ENCODE measurements at places on chromosomes 6 and 20.
A peak's percentile ranks its signal among the peaks of the same experiment; 100 is the strongest.

GRCh38 chr6:133410638-133411435 is 169.7 kb downstream of the EYA4 start:
- DNase-seq: no peak

- no peak for DNase-seq
These were observed 2.0 kb downstream of the FYN start for GRCh38 chr6:111871207-111871606.

DNA sequence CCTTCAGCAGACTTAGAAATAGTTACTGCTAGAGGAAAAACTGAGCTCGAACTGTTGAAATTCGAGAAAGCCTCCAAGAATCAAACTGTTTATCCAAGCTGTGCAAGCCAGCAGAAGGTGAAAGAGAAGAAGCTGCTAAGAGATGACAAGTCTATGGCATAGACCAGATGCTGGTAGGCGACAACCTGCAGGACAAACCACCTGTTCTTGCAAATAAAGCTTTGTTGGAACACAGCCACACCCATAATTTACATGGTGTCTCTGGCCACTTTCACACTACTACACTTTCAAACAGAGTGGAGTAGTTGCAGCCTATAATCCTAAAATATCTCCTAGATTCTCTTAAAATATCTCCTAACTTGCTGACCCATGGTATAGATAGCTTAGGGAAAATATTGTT is 33.3 kb downstream of the TNFRSF21 start:
- no peak for DNase-seq

GRCh38 chr6:68730291-68731054 is 95.4 kb downstream of the ADGRB3 start:
- DNase-seq: no peak

DNA sequence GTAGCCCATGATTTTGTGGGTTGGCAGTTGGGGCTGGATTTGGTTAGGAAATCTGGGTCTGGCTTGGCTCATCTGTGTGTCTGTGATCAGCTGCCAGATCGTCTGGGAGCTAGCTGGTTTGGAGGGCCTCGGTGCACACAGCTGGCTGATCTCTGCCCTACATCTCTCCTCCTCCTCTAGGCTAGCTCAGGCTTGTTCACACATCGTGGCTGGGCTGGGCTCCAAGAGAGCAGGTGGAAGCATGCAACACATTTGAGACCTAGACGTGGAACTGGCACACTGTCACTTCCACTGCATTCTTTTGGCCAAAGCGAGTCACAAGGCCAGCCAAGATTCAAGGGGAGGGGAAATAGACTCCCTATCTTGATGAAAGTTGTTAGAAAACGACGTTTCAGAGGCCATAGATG is 15.9 kb downstream of the NDUFAF5 start:
- peak; percentile 96 for DNase-seq
